ENCODE measurements at places on chromosomes 7 and 10.

- DNase-seq = no peak
Measured at GRCh38 chr7:151702961-151703360, 174.0 kb downstream of the PRKAG2 start.

- no peak for DNase-seq
Measured at GRCh38 chr7:18845700-18846099, 271.7 kb downstream of the TWIST1 start.

DNA sequence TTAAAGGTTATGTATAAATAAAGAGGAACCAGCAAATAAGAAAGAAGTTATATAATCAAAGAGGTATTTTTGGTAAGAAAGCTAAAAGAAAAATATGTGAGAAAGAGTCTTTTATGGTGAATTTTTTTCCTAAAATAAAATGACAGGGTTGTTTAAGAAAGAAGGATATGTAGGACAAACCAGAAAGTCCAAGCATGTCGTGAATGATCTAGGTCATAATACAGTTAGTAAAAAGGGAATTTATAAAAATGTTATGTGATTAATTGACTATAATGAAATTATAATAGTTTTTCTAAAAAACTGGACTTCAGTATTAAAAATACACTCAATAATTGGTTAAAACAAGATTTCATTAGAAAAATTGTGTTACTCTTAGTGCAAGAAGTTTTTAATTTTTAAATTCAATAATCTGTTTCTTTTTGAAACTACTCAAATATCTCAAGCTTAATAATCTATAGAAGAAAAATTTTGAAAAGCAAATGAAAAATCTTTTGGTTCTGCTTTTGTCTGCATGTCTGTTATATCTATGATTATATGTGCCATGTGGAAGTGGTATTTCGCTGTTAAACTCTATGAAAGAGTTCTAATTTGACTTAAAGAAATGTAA is 23.3 kb downstream of the AVL9 start:
- no peak for DNase-seq

DNA sequence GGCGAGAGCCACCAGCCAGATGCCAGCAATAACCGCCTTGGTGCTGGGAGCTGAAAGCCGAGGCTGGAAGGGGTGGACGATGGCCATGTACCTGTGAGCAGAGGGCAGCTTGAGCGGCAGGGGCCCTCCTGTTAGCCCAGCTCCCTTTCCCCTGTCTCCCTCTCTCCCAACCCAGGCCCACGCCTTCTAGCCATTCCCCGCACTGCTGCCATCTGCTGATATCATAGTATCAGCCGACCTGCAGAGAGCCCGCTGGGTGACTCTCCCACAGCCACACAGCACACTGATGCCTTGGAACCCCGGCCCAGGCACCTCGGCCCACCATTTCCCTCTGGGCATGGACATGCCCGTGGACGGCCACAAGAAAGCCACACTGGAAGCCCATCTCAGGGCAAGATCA is 1.7 kb downstream of the TACR2 start:
- DNase-seq = no peak

GRCh38 chr7:95631527-95631926 is 35.2 kb upstream of the PDK4 start:
- DNase-seq = no peak

GRCh38 chr10:13743101-13743693 is 156.4 kb downstream of the PRPF18 start:
- DNase-seq = no peak

DNA sequence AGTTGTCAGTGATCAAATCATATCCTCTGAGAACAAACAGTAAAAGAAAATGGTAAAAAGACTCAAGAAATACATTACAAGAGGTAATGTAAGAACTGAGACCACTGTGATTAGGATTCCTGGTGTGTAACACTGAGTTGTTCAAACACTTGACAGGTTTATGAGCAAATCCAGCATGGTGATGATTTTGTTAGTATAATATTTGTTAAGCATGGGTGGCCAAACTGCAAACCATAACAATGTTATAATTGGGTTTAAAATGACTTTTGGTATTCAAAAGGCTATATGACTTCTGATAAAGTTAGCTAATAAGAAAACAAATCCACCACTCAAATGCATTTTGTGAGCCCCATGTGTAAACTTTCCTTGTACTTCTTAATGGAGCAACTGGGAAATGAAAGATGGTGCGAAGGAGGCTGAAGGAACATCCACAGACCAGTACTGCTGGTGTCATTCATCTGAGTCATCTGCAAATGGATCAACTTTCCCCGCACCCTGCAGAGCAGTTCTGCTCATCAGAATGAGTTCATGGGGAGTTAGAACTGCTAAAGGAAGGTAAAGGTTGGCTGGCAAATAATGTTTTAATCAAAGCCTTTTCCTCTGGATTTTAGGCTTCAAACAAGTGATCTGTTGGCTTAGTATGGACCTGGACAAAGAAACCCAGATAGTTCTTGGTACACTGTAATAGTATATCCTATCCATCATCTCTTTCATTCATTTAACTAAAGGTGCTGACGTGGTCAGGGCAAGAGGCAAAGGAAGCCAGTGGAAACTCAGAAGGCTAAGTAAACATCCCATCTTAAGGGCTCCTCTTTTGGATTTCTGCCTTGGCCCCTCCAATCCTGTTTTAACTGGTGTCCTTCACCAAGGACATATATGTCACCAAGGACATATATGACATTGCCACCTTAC is 45.0 kb downstream of the AFAP1L2 start:
- DNase-seq = peak; percentile 47

- DNase-seq = peak; percentile 51
Measured at GRCh38 chr10:103542764-103543616, 49.5 kb downstream of the NEURL1 start.

DNA sequence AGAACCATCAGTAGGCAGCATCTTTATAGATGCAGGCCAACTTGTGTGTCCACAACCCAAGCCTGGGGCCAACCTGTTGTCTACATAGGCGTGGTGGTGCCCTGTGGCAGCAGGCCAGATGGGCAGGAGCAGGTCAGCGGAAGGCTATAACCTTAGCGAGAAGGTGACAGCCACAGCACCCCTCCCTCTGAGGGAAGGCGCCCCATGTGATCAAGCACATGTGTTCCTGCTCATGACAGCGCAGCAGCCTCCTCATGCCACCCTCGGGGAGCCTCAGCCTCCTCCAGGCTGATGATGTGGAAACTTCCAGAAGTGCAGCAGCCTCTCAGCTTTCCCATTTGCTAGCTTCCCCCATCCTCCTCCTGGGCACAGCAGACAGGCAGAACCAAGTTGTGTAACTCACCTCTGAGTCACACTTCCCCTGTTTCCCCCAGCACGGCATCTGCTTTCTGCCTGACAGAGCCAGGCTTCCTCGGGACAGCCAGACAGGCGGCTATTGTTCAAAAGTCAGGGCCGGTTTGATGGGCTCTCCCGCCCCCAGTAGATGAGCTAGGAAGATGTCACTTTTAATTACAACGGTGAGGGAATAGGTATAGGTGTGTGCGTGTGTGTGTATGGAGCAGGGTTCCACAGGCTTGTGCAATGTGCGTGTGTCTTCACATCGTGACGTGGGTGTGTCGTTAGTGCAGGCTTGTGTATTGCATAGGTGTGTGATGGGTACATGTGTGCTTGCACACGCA is 312.0 kb upstream of the ZMIZ1 start:
- DNase-seq = peak; percentile 98

- DNase-seq = no peak
Measured at GRCh38 chr10:129163531-129163930, 303.5 kb upstream of the MGMT start.

- no peak for DNase-seq
Measured at GRCh38 chr7:134662166-134662870, 15.7 kb downstream of the BPGM start.

DNA sequence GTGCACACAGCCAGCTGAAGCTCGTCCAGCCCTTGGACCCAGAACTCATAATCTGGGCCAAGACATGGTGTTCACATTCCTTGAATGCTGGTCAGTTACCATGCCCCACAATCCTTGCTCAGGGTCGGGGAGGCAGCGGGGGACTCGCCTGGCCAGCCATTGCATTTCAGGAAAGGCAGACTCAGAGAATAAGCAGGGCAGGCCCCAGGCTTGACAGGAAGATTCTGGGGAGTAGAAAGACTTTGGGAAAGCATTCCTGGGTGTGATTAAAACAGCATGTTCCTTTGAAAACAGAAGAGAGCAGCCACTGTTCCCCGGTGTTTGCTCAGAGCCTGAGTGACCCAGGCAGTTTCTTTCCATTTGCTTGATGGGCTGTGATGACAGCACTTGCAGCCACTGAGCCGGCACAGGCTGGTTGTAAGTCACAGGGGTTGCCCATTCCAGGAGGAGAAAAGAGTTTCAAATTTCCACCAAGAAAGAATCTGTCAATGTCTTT is 473.7 kb downstream of the TYW1 start:
- DNase-seq = no peak

GRCh38 chr7:138978541-138979184 is 2.5 kb downstream of the KIAA1549 start:
- no peak for DNase-seq

DNA sequence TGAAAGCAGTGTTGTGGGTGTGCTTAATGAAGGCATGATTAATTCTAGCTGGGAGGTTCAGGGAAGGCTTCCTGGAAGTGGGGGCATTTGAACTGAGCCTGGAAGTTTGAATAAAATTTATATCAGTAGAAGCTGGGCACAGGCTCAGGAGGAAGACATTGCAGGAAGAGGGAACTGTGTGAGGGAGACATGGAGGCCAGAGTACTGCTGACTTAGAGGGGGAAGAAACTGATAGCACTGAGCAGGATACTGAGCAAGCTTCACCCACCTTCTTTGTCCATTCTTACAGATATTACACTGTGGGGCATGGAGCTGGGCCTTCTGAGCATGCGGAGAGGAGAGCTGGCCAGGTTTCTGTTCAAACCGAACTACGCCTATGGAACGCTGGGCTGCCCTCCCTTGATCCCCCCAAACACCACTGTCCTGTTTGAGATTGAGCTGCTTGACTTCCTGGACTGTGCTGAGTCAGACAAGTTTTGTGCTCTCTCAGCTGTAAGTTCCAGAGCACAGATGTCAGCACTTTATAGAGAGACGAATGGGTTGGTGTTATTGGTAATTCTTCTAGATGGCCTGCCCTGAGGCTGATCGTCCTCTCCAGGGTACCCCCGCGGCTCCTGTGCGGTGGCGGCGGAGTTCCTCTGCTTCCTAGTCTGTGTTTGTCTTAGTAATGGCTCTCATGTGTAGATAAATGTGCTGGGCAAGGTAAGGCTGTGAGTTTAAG is 2.1 kb downstream of the FKBP6 start:
- peak; percentile 31 for DNase-seq

DNA sequence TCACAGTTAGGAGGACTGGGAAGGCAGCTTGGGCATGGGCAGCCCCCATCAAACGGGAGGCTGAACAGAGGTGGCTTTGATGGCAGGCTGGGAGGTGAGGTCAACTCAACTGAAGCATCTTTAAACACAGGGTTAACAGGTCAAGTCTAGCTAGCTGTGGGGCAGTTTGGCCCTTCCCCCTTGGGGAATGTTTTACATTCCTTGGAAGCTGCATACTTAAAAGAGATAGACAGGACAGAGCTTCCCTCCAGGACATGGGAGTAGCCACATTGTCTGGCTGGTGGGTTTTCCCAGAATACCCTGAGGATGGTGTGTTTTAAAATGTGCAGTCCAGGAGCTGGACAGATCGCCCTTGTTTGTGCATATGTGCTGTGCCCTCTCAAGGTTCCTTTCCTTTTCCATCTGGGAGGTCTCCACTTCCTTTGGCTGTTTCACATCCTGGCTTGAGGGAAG is 6.8 kb upstream of the RASSF4 start:
- no peak for DNase-seq

DNA sequence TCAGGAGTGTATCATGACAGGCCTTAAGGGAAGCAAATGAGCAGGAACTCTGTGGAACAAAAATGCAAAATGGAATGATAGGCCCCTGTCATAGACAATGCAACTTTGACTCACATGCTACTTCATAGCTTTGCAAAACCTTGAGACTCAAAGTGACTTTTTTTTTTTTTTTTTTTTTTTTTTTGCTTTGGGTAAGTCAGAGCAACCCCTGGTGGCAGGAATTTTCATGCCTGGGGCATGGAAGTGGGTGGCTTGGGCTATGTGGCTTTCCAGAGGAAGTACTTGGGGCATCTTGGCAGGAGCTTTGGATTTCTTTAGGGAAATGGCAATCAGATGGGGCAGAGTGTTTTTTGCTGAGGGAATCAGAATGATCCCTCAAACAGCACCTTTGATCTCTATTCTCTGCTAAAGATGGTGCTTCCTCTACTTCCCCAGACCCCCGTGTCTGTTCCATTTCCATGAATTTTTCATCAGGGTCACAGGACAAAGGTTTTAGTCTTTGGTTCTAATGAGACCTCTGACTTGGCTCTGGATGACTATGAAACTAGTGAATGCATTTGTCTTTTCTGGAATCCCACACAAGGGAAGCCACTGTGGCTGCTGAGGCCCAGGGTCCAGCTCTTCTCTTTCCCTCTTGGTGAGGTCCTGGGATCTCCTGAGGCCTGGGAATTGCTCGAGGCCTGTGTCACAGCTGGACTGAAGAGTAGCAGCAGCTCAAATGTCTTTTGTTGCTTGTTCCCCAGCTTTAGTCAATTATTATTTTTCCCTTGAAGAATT is 62.8 kb downstream of the TACC2 start:
- peak; percentile 91 for DNase-seq

DNA sequence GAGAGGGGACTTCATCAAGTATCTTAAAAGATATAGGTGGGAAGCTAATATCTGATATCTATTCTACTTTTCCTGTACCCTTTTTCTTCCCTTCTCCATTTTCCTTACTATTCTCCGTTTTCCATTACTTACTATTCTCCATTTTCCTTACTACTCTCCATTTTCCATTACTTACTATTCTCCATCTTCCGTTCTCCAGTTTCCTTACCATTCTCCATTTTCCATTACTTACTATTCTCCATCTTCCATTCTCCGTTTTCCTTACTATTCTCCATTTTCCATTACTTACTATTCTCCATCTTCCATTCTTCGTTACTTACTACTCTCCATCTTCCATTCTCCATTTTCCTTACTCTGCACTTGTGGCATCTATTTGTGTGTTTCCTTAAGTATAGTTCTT is 39.3 kb downstream of the STEAP4 start:
- DNase-seq = no peak

GRCh38 chr10:105063796-105064195 is 422.7 kb downstream of the SORCS3 start:
- DNase-seq = peak; percentile 50

- no peak for DNase-seq
Measured at GRCh38 chr10:46560952-46561351, 4.5 kb upstream of the GPRIN2 start.

- peak; percentile 23 for DNase-seq
Measured at GRCh38 chr7:27163288-27164044, 1.9 kb downstream of the HOXA9 start.

- DNase-seq = peak; percentile 55
Measured at GRCh38 chr10:76086761-76087639, 655.6 kb downstream of the LRMDA start.

All from HT1080 (cell line).